ENCODE measurements at places on chromosomes 12 and 14. TPM values are rescaled to one million over a fixed set of nuclear protein-coding genes. Genes with fewer than 3 reads are reported as not detected.

- DNase-seq = no peak
Observed at GRCh38 chr14:91985008-91985407, 37.5 kb upstream of the FBLN5 start.

Gene GPR84
- polyA plus RNA-seq = 0.19 TPM

- peak; percentile 94 for DNase-seq
Observed at GRCh38 chr14:68814539-68815297, 21.9 kb upstream of the ZFP36L1 start.

Gene RHEBL1
- polyA plus RNA-seq = 1.6 TPM

Gene SIX6
- polyA plus RNA-seq = not detected

All from renal pelvis (tissue), 12 donors.